Gastroesophageal sphincter (tissue), 4 donors: ENCODE measurements at places on chromosomes 5 and 9. TPM values are rescaled to one million over a fixed set of nuclear protein-coding genes. Genes with fewer than 3 reads are reported as not detected.

SLC6A3 gene
- not detected for total RNA-seq

DNA sequence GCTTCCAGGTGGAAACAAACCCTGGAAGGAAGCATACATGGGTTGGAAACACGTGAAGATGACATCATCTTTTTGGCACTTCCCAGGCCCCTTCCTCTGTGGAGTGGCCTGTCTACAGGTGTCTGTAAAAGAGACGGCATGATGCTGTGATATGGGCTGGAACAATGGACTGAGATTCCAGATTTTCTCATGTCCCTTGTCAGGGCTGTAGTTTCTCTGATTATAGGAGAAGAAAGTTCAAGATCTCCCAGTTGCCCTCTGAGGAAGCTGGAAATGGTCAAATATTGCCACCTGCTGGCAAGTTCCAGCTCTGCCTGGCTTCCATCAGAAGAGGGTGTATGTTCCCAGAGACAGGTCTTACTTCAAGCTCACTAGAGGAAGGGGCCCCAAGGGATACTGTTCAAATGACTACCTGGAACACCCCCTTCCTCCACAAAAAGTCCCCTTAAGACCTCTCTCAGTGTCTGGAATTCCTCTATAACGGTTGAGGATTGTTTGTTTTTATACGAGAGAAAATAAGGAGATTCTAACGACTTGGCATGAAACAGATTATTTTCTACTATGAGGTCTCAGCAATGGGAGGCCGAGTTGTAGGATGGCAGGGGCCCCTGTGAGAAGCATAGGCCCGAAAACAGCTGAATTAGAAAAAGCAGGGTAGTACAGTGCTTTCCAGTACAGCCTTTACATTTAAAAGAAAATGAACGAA, 7.3 kb upstream of the ANXA6 start:
- peak; percentile 87 for ATAC-seq

- ATAC-seq: no peak
Measured at GRCh38 chr9:14752271-14752670, 29.7 kb upstream of the CER1 start.

DNA sequence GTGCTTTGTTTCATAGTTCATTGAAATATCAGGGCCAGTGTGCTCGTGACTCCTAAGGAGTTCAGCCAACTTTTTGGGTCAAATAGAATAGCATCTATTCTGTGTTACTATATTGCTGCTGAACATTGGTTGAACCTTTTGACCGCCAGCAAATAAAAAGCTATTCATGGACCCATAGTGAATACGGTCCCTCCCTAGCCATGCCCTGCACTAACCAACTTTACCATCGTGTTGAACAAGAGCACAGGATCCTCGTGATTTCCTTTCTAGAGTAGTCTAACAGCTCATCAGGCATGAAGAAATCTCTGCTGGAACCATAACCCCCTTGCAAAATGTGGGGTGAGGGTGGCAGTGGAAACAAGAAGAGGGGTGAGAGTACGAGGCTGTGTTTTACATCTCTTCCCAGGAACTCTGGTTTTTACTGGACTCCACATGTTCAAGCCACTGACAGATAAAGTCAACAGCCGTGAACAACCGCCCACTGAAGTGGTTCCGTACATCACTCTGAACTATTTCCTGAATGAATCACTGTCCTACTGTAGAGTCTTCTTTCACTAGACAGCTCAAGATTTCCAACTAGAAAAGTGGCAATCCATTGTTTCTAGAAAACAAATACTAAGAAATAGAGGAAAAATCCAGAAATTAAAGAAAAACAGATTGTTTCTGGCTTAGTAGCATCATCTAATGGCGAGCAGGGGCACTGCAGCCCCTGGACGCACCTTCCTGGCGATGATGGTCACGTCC, 70.1 kb upstream of the SPATA31E1 start:
- ATAC-seq: no peak

ZNF883 gene
- 0.94 TPM for total RNA-seq

GRCh38 chr5:103234239-103234975, 24.2 kb upstream of the MACIR start:
- ATAC-seq: no peak

GRCh38 chr5:1231354-1231905, 6.2 kb downstream of the SLC6A18 start:
- no peak for ATAC-seq

RORB gene
- 0.69 TPM for total RNA-seq

DNA sequence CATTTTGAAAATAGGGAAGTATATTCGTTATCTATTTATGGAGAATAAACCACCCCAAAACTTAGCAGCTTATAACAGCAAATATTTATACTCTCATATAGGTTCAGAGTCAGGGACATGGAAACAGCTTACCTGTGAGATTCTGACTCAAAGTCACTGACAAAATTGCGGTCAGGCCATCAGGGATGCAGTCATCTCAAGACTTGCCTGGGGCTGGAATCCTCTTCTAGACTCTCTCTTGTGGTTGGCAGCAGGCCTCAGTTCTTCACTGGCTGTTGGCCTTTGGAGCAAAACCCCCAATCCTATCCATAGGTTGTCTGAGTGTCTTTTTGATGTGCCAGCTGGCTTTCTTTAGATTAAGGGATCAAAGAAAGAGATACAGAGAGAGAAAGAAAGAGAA, 275.6 kb downstream of the SEC61B start:
- ATAC-seq: no peak
